Omental fat pad (tissue), 4 donors: ENCODE measurements at places on chromosomes 4 and X. TPM values are rescaled to one million over a fixed set of nuclear protein-coding genes. Genes with fewer than 3 reads are reported as not detected.

ZNF674 gene
- 2.9 TPM for total RNA-seq

RHOXF2 gene
- total RNA-seq, result not detected

CT55 gene
- total RNA-seq, result not detected

SMIM10 gene
- total RNA-seq, result 3.5 TPM

BCORL1 gene
- 4.9 TPM for total RNA-seq

DNA sequence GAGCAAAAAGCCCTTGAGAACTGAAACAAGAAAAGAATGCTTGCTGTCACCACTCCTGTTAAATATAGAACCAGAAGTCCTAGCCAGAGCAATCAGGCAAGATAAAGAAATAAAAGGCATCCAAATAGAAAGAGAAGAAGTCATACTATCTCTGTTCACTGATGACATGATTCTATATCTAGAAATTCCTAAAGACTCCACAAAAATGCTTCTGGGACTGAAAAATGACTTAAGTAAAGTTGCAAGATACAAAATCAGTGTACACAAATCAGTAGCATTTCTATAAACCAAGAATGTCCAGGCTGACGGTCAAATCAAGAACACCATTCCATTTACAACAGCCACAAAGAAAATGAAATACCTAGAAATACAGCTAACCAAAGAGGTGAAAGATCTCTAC lies 552.7 kb upstream of the SLIT2 start:
- no peak for DNase-seq

DNA sequence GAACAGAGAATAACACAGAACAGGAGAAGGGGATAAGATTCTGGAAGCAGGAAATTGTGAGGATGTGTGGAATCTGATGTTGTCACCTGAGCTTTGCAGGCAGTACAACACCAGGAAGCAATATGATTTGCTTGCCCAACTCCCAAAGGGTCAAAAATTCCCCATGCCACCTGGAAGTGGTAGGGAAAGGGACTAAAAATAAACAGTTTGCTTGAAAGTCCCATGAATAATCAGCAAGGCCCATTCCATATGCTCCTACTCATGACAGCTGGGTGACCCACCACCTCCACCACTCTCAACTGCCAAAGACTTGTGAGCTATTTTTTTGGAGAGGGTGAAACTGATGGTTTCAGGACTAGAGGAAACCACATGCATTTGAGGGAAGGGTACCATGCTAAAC lies 168.4 kb downstream of the KCNIP4 start:
- DNase-seq, result no peak

DNA sequence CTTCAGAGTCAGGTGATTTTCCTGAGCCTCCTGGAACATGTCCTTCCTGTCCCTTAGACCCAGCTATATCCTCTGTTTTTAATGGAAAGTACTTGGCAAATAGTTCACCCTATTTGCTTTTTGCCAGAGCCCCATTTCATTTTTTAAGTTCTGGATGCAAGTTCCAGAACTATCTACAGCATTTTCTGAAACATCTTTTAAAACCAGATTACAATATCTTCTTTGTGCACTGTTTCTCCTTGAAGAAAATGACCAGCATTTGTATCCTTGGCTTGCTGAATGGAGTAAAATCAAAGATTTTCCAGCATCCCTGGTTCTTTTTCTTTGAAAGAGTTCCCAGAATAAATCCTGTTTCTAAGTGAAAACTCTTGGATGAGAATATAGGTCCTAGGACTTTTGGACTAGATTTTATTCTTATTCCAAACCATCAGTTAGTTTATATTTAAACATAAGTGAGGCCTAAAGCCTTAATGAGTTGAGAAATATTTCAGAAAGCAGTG lies 224.3 kb downstream of the ANK2 start:
- no peak for DNase-seq

DNA sequence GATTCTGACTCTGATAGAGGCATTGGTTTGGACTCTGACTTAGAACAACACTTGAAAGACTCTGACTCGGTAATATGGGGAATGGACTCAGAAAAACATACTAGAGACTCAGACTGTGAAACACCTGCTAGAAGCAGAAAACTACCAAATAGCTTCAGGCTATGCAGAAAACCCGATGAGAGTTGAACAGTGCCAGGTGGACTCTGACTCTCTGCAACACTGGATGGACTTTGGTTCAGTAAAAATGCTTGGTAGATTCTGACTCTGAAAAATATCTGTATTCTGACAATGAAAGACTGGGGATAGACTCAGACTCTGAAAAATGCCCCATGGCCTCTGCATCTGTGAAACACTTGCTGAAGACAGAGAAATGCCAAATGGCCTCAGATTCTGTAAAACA lies 215.1 kb upstream of the HDX start:
- no peak for DNase-seq

DNA sequence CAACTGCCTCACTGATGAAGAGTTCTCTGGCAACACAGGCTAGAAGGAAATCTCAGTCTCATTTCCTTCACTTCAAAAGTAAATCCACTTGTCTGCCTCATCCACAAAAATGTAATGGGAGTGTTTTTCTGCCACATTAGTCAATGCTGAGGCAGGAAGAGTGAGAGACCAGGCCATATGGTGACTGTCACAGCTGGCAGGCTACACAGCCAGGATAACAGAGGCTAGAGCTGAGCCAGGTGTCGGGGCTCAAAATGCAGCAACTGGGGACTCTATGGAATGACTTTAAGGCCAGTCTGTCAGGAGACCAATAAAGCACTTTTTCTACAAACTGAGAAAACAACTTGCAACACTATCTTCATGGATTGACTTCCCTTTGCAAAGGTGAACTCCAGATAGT lies 204.2 kb downstream of the GPC3 start:
- DNase-seq, result no peak

DNA sequence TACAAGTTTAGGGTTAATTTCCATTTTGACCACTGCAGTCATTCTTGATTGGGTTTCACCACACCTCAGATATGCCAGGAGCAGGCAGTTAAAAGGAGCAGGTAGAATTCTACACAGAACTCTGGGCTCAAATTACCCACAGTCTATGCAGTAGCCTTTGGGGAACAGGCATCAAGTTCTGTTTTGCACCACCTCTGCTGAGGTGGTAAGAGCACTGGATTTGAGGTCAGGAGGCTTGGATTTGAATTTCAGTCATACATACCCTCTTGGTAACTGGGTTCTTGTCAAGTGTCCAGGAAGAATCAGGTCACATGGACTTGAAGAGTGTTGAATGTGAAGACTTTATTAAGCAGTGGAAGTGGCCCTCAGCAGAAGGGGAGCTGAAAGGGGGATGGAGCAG lies 40.4 kb upstream of the PGK1 start:
- DNase-seq, result no peak

- DNase-seq, result no peak
Observed at GRCh38 chrX:31593353-31593752, 521.5 kb upstream of the FTHL17 start.

GRCh38 chr4:154503598-154503997 lies 12.0 kb upstream of the DCHS2 start:
- no peak for DNase-seq

- no peak for DNase-seq
Observed at GRCh38 chr4:96767815-96768480, 928.1 kb downstream of the PDHA2 start.

DNA sequence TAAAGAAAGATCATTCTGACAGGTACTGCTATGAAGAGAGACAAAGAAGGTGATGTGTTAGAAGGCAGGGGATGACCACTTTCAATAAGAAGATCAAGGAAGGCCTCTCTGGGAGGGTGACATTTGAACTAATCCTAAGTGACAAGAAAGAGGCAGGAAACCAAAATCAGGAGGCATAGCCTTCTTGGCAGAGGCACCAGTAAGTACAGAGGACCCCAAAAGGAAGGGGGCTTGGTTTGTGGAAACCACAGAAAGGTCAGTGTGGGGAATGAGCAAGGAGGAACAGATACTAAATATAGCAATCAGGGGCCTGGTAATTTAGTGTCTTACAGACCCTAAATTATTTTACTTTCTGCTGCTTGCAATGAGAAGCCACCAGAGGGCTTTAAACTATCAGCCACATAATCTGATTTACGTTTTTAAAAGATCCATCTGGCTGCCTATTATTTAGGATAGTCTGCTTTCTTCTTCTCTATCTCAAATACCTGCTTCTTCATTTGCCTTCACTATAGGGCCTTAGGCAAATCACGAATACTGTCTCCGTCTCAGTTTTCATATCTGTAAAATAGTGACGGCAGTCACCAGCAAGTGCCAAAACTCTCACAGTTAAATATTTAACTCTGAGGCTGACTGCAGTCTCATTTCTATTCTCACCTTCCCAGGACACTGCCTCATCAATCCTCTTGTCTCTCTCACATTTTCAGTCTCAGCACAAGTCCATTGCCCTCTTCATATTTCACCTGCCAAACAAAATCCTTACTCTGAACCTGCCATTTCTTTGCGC lies 16.7 kb downstream of the NR3C2 start:
- no peak for DNase-seq

GRCh38 chr4:184448821-184449220 lies 25.5 kb downstream of the IRF2 start:
- no peak for DNase-seq

DNA sequence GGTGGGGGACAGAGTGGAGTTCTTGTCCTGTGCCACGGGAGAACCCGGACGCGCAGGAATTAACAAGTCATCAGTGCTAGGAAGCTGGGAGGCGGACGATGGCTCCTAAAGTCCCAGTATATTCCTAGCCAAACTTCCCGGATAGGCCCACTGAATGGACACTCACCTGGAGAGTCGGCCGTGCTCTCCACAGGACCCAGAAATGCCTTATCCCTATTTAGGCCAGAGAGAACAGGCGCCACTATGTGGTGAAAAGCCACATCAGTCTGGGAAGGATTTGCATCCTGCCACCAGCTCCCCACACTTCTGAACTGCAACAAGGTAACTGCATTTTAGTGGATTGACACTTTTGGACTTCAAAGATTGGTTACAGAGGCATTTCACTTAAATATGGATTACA lies 1.1 kb downstream of the CFAP299 start:
- DNase-seq, result no peak

GRCh38 chr4:65589331-65589730 lies 81.0 kb downstream of the EPHA5 start:
- no peak for DNase-seq

DNA sequence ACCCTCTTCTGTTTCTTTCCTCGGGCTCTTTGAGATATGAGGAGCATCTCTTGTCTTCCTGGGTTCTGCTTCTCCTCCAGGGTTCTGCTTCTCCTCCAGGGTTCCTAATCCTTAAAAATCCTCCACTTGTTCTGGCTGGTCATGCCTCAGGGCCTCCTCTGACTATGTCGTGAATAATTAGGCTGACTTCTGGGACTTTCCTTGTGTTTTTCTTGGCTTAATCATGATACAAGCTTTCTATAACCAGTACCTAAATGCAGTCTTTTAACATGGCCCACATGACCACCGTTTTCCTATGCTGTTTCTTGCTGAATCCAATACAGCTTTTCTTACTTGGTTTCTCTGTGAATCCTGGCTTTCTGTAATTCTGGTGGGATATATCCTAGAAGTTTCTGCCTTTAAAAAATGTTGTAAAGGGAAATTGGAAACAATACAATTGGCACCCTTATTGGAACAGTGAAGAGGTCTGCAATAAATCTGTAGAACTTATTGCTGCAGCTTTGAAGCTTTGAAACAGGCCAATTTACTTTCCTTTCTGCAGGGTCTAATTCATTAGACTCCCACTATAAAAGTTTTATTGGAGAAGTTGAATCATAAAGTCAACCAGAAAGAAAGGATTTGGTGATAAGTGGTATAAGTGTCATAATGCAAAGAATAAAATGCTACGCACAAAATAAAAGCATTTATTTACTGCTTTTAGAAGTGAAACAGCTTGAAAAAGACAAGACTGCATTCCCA lies 213.1 kb downstream of the UGT8 start:
- DNase-seq, result no peak

GRCh38 chr4:119138046-119138445 lies 2.4 kb downstream of the MYOZ2 start:
- no peak for DNase-seq

DNA sequence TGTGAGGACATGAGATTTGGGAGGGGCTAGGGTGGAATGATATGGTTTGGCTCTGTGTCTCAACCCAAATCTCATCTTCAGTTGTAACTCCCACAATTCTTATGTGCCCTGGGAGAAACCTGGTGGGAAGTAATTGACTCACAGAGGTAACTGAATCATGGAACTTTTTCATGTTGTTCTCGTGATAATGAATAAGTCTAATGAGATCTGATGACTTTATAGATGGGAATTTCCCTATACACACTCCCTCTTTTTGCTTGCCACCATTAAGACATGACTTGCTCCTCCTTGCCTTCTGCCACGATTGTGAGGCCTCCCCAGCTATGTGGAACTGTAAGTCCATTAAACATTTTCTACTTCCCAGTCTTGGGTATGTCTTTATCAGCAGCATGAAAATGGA lies 253.2 kb upstream of the GK2 start:
- no peak for DNase-seq

- no peak for DNase-seq
Observed at GRCh38 chr4:55545151-55545550, 1.6 kb downstream of the CLOCK start.

DNA sequence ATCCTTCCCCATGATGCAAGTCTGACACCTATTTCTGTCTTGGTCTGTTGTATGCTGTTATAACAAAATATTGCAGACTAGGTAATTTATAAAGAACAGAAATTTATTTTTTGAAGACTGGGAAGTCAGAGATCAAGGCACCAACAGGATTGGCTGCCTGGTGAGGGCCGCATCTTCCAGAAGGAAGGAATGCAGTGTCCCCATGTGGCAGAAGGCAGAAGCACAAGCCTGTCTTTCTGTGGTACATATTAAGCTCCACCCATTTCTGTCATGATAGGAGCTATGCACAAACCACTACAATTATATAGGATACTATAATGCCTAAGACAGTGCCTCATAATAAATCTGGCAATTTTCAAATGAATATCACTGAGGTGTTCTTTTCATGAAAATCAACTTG lies 502.3 kb upstream of the DIAPH2 start:
- DNase-seq, result no peak

DNA sequence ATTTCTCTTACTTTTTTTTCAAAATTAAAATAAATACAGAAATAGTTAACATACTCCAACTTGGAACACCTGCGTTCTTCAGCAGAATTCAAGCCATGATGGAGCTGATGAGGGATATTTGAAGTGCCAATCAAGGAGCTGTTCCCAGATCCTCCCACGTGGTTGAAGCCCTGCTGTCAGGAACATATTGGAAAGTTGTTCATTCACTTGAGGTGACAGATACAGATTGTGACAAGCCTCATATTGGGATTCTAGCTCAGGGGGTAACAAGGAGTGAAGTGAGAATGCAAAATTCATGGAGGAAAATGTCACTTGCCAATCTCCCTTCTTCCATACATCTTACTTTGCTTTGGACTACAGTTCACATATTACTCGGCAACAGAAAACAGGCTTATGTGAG lies 2670.8 kb downstream of the PCDH7 start:
- DNase-seq, result no peak
